ENCODE measurements at places on chromosomes 12 and 14.

- H3K36me3 ChIP-seq, result no peaks in the 10 kb centered on the region
- DNase-seq, result no peak
- no peaks in the 10 kb centered on the region for H3K4me1 ChIP-seq
- H3K27ac ChIP-seq, result no peak overlapping the region
- H3K27me3 ChIP-seq, result no peaks in the 10 kb centered on the region
These were observed 1599.6 kb upstream of the TMEM132C start for GRCh38 chr12:126667339-126667738.

GRCh38 chr12:80313209-80313608, 130.8 kb upstream of the PTPRQ start:
- DNase-seq, result no peak
- no peaks in the 10 kb centered on the region for H3K36me3 ChIP-seq
- no peaks in the 10 kb centered on the region for H3K27me3 ChIP-seq
- no peak overlapping the region for H3K4me3 ChIP-seq

- H3K4me1 ChIP-seq, result no peaks in the 10 kb centered on the region
- no peak for DNase-seq
- no peaks in the 10 kb centered on the region for H3K27me3 ChIP-seq
These were observed 97.2 kb downstream of the PCNX1 start for GRCh38 chr14:71004481-71004880.

DNA sequence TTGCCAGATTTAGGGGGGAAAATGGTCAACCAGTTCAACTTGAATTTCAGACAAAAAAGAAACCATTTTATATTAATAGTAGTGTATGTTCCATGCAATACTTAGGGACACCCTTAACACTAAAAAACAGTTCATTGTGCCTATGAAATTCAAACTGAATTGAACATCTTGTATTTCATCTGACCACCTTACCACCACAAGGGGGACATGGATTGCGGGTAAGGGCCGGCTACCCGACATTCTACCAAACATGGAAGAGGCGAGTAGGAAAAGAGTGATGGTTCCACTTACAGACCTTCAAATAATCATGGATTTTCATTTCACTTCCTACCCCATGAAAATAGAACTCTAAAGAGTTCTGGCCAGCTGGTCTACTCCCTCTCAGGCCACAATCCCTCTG, 10.3 kb upstream of the STK38L start:
- H3K4me3 ChIP-seq, result no peak overlapping the region
- no peaks in the 10 kb centered on the region for H3K27me3 ChIP-seq
- no peak overlapping the region for H3K27ac ChIP-seq
- H3K36me3 ChIP-seq, result no peaks in the 10 kb centered on the region
- H3K4me1 ChIP-seq, result peaks cover 27% of the 10 kb centered on the region

DNA sequence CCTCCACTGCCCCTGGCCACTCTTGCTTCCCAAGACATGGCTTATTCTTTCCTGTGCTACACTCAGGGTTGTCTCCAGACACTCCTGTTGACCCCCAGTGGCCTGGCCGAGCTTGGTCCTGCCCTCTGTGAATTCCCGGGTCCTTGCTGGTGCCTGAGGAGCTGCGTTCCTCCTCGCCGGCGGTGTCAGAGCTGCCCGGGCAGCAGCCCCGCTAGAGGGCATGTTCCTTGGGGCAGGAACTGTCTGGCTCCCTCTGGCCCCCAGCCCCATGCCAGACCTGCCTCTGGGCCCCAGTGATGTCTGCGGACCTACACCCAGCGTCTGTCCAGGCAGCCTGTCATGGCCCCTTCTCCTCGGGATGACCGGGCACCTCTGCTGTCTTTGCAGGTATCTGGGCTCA, 68.4 kb downstream of the AACS start:
- no peaks in the 10 kb centered on the region for H3K4me1 ChIP-seq
- no peak for DNase-seq
- H3K36me3 ChIP-seq, result no peaks in the 10 kb centered on the region

DNA sequence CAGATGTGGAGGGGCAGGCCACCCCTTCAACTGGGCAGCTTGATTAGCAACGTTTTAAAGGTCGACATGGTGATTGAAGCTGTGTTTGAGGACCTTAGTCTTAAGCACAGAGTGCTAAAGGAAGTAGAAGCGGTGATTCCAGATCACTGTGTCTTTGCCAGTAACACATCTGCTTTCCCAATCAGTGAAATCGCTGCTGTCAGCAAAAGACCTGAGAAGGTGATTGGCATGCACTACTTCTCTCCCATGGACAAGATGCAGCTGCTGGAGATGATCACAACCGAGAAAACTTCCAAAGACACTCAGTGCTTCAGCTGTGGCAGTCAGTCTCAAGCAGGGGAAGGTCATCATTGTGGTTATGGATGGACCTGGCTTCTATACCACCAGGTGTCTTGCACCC, 23.9 kb upstream of the AICDA start:
- no peak overlapping the region for H3K4me3 ChIP-seq
- no peaks in the 10 kb centered on the region for H3K4me1 ChIP-seq
- H3K27ac ChIP-seq, result no peak overlapping the region

DNA sequence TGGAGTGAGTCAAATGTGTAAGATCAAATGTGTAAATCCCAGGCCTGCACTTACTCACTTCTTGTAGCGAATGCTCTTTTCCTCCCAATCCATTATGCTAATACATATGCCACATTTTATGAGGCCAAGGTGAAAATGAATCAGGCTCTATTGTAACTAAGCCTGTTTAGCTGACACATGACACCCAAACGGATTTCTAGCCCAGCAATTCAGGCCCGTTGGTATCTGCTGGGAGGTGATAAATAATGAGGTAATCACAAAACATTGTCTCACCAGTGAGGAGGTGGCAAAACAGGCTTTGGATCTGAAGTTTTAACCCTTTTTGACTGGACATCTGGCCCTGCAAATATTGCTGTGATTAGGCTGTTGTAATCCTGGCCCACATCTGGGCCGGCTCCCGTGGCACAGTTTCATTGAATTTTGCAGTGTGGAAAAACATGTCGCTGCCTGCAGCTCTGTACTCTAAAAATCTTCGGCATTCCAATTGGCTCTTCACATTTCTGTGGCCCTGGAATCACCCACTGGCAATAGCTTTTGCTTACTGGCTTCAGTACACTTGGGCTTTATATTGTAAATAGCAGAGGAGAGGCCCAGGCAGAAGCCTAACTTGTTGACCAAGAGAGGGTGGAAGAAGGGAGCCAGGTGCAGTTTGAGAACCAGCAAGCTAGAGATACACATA, 106.1 kb downstream of the PAX9 start:
- H3K27ac ChIP-seq, result no peak overlapping the region
- H3K4me3 ChIP-seq, result no peak overlapping the region
- no peaks in the 10 kb centered on the region for H3K4me1 ChIP-seq
- no peaks in the 10 kb centered on the region for H3K36me3 ChIP-seq

- no peak within 1 kb of the TSS for H3K27ac ChIP-seq
- no peaks in the 10 kb centered on the region for H3K36me3 ChIP-seq
- DNase-seq, result peak; percentile 58
- no peaks in the 10 kb centered on the region for H3K4me1 ChIP-seq
- H3K27me3 ChIP-seq, result peaks cover 12% of the 10 kb centered on the region
- H3K4me3 ChIP-seq, result peak within 1 kb of the TSS; percentile 65
These were observed at the start of gene NUDT14 for GRCh38 chr14:105180592-105181548. Gene NUDT14, minus strand, starts transcription at chr14:105181312. Its CDS starts 103 bp downstream, at chr14:105181209.

DNA sequence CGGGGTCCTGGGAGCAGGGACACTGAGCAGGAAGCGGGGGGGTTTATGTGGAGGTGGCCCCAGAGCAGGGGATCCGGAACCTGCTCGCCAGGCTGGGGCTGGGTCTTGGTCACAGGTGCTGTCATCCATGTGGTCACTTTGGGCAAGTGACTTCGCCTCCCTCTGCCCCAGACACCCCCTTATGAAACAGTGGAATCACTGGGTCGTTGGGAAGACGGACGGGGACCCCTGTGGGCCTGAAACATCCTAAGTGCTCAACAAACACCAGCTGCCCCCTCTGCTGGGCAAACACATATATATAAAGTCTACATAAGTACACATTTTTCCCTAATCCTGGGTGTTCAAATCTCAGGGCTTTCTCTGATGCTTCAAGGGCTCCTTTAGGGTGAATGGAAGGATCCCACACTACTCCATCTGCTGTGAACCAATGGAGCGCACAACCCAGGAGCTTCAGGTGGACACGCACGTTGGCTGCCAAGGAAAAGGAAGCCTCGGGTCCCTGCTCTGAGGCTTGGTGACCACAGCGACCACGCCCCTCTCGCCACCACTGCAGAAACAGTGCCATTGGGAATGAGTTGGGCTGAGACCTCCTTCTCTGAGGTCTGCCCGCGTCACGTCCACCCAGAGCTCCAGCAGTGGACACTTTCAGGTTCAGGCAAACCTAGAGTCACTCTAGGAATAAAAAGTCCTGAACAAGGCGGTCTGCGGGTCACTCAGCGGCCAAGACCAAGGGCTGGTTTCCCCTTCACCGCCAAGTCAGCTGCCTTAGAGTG, 54.6 kb downstream of the CDC42BPB start:
- no peak for DNase-seq
- no peaks in the 10 kb centered on the region for H3K36me3 ChIP-seq
- no peak overlapping the region for H3K27ac ChIP-seq
- no peak overlapping the region for H3K4me3 ChIP-seq

DNA sequence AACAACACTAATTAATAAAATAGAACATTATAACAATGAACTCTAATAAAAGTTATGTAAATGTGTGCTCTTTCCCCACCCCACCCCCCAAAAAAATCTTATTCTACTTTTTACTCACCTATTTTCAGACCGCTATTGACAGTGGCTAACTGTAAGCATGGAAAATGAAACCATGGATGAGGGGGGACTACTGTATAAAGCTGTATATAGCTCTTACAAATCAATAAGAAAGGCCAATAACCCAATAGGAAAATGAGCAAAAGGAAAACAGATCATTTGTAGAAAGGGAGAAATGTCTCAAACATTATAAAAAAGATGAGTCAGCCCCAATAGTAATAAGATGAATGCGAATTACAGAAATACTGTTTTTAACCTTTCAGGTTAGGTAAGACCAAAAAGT, 27.4 kb downstream of the YEATS4 start:
- no peaks in the 10 kb centered on the region for H3K4me1 ChIP-seq
- H3K27me3 ChIP-seq, result no peaks in the 10 kb centered on the region
- H3K36me3 ChIP-seq, result no peaks in the 10 kb centered on the region
- H3K27ac ChIP-seq, result no peak overlapping the region
- H3K4me3 ChIP-seq, result no peak overlapping the region
- DNase-seq, result no peak

DNA sequence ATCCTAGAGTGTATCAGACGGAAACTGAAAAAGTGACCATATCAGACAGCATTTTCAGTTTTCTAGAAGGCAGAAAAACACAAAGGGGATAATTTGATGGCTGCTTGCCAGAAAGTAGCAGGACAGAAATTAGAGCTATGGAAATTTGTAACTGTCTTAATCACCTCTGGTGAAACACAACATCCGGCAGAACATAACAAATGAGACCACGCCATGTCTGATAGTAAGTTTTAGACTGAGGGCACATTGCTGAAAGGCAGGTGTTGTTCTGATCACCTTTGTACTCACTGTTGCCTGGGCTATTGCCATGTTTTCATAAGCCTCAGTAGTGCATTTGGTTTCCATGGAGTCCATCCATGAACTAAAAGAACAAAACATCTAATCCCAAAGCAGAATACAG, 290.3 kb downstream of the PAWR start:
- 0 out of 2 replicates have a peak, but pooled peaks cover 4% of the 10 kb centered on the region for H3K4me1 ChIP-seq
- no peak overlapping the region for H3K4me3 ChIP-seq
- no peaks in the 10 kb centered on the region for H3K36me3 ChIP-seq
- no peak for DNase-seq
- H3K27ac ChIP-seq, result no peak overlapping the region

- H3K36me3 ChIP-seq, result no peaks in the 10 kb centered on the region
- DNase-seq, result no peak
- H3K27ac ChIP-seq, result no peak overlapping the region
- H3K27me3 ChIP-seq, result no peaks in the 10 kb centered on the region
These were observed 57.6 kb downstream of the CRADD start for GRCh38 chr12:93734784-93735183.

All from MM.1S (cell line).